Breast epithelium (tissue), 4 donors: ENCODE measurements at places on chromosomes 1 and 21.
A peak's percentile ranks its signal among the peaks of the same experiment; 100 is the strongest.

- no peaks in the 10 kb centered on the region for H3K36me3 ChIP-seq
- no peaks in the 10 kb centered on the region for H3K27me3 ChIP-seq
- peak overlapping the region; percentile 92 for H3K4me3 ChIP-seq
- no peak for DNase-seq
- peak overlapping the region; percentile 93 for H3K27ac ChIP-seq
Measured at GRCh38 chr1:184387069-184387475, 243 bp downstream of the C1orf21 start.

- H3K36me3 ChIP-seq, result no peaks in the 10 kb centered on the region
- H3K27me3 ChIP-seq, result no peaks in the 10 kb centered on the region
- H3K4me3 ChIP-seq, result no peak overlapping the region
- DNase-seq, result no peak
- H3K4me1 ChIP-seq, result peaks cover 7% of the 10 kb centered on the region
Measured at GRCh38 chr1:6923955-6924881, 139.0 kb downstream of the CAMTA1 start.

- H3K27me3 ChIP-seq, result no peaks in the 10 kb centered on the region
- no peaks in the 10 kb centered on the region for H3K4me1 ChIP-seq
- H3K27ac ChIP-seq, result no peak overlapping the region
- no peak for DNase-seq
- H3K4me3 ChIP-seq, result no peak overlapping the region
Measured at GRCh38 chr1:71785000-71785399, 497.3 kb downstream of the NEGR1 start.

- DNase-seq, result no peak
- H3K27ac ChIP-seq, result no peak overlapping the region
- H3K27me3 ChIP-seq, result no peaks in the 10 kb centered on the region
- no peaks in the 10 kb centered on the region for H3K4me1 ChIP-seq
- H3K36me3 ChIP-seq, result no peaks in the 10 kb centered on the region
- H3K4me3 ChIP-seq, result no peak overlapping the region
Measured at GRCh38 chr1:93113127-93113526, 34.0 kb downstream of the MTF2 start.

DNA sequence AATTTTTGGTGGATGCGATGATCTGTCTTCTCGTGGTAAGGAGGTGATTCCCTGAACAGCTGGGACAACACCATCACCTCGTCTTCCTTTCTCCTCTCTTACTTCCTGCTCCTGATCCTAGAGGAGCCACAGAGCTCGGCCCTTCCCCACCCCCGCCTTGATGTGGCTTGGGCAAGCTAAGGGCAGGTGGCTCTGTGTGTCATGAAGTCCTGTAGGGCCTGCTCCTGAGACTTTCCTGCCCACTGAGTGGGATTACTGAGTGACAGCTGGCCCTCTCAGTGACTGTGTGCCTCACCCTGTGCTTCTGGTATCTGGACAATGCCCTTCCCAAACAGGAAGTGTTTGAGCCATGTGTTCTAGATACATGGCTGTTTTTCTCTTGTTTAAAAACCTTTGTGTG lies 153.0 kb downstream of the KCNJ6 start:
- H3K36me3 ChIP-seq, result no peaks in the 10 kb centered on the region
- no peak overlapping the region for H3K27ac ChIP-seq
- H3K4me3 ChIP-seq, result no peak overlapping the region
- peaks cover 4% of the 10 kb centered on the region for H3K27me3 ChIP-seq
- DNase-seq, result no peak
- no peaks in the 10 kb centered on the region for H3K4me1 ChIP-seq

GRCh38 chr1:34129630-34130029 lies 35.4 kb downstream of the CSMD2 start:
- no peak overlapping the region for H3K4me3 ChIP-seq
- H3K27ac ChIP-seq, result no peak overlapping the region
- no peaks in the 10 kb centered on the region for H3K4me1 ChIP-seq
- no peaks in the 10 kb centered on the region for H3K27me3 ChIP-seq
- no peak for DNase-seq
